ENCODE measurements at places on chromosomes 2 and 18.

GRCh38 chr2:20443276-20443920, 3.5 kb upstream of the RHOB start:
- DNase-seq, result no peak

- no peak for DNase-seq
Observed at GRCh38 chr18:46622999-46623398, 34.0 kb downstream of the LOXHD1 start.

GRCh38 chr2:239222312-239222660, 178.5 kb downstream of the HDAC4 start:
- DNase-seq, result no peak

GRCh38 chr2:182020286-182021070, 34.8 kb downstream of the PPP1R1C start:
- DNase-seq, result no peak

- no peak for DNase-seq
Observed at GRCh38 chr18:75405351-75405750, 22.2 kb downstream of the SMIM21 start.

- DNase-seq, result no peak
Observed at GRCh38 chr2:174662459-174662858, 64.9 kb upstream of the WIPF1 start.

DNA sequence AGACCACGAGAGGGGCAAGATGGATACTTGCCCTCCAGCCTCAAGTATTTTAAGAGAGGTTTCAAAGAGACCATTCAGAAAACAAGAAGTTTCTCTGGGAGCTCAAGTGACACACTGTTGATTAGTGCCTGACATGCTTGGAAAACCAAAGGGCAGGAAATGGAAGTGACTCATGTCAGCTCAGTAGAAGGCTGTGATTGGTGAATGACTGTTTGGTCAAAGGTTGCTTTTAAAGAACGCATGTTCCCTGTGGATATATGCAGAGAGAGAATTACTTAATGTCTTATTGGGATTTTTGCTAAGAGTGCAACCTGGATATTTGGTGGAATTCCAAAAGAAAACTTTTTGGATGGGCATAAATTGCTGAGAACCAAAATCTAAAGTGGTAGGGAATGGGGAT, 549.9 kb downstream of the XIRP2 start:
- DNase-seq, result no peak

DNA sequence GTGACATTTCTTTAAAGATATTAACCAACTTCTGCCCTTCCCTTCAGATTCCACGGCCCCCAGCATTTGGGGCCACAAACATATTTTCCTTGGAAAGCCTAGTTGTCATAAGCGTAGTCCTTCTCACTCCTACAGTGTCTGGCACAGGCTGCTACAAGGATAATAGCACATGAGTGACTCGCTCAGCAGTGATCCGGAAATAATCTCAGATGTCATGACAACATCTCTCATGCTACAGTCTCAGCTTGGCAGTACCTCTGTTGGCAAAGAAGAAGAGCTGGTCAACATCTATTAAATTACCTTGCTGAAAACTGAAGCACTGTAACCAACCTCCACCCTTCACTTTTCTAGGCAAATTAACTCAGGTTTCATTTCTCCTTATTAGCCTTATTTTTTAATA, 351.7 kb downstream of the RAD51AP2 start:
- DNase-seq, result no peak

DNA sequence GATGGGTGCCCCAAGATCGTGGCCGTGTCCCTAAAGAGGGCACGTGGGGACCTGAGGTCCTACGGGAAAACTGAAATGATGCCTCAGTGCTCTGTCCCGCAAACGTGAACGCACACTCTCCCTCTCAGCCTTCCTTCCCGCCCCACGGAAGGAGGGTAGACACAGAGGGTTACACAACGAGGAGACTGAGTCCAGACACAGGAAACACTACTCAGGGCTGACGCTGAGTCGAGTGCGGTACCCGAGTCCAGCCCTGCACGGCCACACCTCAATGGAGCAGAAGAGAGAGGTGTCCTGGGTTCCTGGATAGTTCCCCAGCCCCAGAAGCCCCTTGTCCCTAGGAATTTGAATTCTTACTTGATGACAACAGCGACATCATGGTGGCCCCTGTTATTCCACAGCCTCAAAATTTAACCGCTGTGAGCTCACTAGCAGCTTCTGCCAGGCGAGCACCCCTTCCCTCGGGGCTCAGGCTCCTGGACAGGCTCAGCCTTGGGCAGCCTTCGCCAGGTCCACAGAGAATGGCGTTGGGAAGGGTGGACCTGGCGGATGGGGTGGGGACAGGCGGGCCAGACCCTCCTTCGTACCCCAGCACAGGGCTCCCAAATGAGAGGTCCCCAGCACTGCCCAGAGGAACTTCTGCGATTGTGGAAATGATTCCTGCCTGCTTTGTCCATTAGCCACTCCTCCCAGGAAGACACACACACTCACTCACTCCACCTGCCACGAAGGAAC, 980 bp upstream of the RNPEPL1 start:
- no peak for DNase-seq

DNA sequence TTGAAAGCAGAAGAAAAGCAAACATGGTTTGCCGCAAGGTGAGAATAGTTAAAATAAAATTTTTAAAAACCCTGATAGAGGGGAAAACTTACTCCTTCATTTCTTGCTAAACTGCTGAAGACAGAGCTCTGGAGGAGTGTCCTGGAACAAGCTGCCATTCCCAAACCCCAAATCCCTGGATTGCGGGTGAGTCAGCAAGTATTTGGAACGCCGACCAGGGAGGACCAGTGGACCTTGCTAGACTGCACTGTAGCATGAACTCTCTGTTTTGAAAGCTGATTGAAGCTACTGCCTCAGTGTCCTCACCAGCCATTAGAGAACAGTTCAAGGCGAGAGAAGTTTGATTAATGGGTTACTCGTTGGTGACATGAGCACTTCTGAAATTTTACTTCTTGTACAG, 99.4 kb upstream of the RASGRP3 start:
- no peak for DNase-seq

GRCh38 chr2:127034883-127035611, 71.9 kb downstream of the BIN1 start:
- DNase-seq, result no peak

GRCh38 chr2:239208465-239209180, 192.2 kb downstream of the HDAC4 start:
- no peak for DNase-seq

DNA sequence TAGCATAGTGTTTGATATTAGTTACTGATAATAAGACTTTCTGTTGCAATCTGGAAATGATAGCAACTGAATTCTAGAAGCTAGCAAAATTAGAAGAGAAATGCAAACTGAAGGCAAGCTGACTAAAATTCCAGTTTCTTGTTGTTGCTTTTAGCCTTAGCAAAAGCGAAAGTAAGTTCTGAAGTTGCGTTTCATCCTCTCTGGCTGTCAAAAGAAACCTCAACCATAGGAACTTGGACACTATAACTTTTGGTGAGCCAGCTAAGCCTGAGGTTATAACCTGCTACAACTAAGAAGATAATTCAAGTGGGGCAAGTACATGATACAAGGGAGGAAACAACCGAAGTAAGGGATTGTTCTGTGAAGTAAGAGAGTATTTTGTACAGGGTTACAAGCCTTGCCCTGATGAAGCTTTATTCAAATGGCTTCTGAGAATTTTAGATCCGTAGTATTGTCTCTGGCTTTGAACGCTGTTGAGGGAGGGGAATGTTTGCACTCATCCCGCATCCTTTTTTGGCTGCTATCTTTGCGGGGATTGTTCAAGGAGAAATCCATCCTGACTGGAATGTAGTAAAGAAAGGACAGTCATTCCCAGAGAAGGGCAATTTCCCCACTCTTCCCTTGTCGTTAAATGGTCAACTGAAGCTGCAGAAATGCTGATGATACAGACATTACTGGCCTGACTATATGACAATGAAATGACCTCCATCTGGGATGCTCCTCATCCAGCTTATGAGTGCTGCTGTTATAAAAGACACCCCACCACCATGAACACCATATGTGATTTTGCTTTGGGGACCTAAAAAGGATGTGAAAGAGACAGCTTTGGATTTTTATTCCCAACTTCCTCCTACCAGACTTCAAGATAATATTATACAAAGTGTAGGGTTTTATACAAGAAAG, 7.0 kb upstream of the TMX3 start:
- no peak for DNase-seq

DNA sequence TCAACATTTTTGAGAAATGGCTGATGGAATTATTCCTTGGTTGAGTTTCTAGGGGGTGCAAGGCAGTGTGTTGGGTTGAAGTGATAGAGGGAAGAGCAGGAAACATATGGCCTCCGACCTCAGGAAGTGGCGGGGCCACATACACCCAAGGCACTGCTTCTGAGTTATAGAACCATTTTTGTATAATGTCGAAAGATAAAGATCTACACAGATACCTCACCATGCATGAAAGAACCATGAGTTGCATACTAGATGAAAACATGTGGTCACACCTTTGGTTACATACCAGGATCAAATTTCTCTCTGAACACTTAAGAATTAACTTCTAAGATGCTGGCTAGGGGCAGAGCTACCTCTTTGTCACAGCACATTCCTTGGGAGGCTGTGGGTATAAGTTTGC, 23.2 kb downstream of the LAMA3 start:
- DNase-seq, result no peak

DNA sequence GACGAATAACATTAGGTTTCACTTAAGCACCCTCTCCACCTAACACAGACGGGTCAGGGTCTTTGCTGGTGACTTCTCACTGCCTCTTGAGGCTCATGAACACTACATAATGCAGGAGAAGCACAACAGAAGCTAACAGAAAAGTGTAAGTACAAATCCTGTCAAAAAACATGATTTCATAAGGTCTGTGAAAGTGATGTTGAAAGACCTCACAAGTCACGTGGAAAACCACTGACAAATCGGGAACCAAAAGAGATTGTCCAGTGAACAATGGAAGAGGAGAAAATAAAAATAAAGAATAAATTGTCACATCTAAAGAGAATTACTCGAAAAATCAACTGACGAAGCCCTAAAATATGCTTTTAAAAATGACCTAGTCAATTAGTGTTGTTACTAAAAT, 14.0 kb downstream of the PSD4 start:
- no peak for DNase-seq

- DNase-seq, result no peak
Observed at GRCh38 chr2:47509250-47509649, 106.3 kb downstream of the MSH2 start.

GRCh38 chr2:54858021-54858681, 134.7 kb downstream of the EML6 start:
- no peak for DNase-seq

DNA sequence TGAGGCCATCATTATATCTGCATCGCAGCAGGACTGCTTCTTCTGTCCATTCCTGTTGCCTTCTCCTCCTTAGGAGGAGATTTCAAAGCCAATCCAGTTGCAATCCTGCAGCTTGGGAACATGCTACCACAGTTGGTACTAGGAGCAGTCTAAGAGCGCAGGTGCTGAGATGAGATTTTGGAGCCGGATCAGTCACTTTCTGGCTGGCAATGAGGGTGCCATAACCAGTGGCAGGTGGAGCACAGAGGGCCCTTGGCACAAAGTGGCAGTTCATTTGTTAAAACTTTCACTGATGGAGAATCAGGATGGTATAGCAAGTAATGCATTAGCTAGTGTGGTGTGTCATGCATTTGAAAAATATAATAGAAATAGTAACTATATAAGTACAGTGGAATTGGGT, 173.7 kb upstream of the ATP5MC3 start:
- no peak for DNase-seq

DNA sequence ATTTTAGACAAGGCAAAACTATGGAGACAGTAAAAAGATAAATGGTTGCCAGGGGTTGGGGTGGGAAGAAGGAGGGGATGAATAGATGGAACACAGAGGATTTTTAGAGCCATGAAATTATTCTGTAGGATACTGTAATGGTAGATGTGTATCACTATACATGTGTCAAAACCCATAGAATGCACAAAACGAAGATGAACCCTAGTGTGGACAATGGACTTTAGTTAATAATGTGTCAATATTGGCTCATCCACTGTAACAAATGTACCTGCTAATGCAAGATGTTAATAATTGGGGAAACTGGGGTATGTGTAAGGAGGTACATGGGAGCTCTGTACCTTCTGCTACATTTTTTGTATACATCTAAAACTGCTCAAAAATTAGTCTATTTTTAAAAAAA, 1.8 kb upstream of the CD302 start:
- DNase-seq, result no peak

GRCh38 chr2:199196686-199197085, 261.1 kb downstream of the SATB2 start:
- DNase-seq, result no peak

DNA sequence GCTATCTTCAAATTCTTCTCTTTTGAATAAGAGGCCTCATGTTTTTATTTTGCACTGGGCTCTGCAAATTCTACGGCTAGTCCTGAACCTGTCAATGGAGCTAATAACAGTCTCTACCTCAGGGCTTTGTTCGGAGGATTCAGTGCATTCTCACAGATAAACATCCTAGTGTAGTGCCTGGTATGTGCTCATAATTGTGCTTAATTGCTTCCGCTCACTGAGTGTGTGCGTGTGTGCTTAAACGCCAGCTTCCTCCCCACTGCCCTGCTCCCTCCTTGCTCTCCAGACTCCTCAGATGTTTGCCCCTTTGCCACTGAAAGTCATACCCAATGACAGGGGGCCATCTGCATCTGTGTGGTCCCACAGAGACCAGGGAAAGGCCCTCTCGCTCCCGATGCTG, 6.7 kb downstream of the GYPC start:
- DNase-seq, result no peak

- no peak for DNase-seq
Observed at GRCh38 chr2:7030810-7031209, 113.6 kb downstream of the RNF144A start.

- no peak for DNase-seq
Observed at GRCh38 chr2:217937446-217937845, 65.3 kb downstream of the TNS1 start.

DNA sequence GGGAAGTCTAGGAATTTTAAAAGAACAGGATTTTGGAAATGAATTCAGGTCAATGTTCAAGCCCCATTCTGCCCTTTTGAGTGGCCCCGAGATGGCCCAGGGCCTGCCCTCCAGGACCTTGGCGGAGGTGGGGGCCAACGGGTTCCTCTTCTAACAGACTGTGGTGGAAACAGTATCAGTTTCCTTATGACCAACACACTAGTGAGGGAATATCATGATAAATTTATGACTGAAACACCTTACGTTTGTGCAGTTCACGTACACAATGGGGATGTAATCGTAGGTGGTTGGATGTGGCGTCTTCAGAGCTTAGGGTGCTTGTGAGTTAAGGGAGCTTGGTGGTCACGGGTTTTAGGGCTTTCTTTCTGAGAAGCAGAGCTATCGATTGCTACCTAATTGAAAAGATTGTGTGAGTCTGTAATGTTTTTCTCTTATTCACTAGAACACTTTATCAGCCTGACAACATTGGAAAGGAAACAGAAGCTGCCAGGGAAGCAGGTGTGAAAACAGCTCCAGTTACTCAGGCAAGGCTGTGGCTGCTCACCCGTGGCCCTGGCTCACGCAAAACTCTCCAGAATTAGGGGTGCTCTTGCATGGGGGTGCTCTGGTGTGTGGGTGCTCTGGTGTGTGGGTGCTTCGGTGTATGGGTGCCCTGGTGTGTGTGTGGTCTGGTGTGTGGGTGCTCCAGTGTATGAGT, 165.3 kb downstream of the SNTG2 start:
- no peak for DNase-seq

- no peak for DNase-seq
Observed at GRCh38 chr2:197215748-197216360, 94.7 kb downstream of the ANKRD44 start.

Measured in stimulated activated CD8-positive, alpha-beta memory T cell treated with anti-CD3 and anti-CD28 coated beads, Interleukin-7, amount 100 ng/mL, for 48 hours (primary cell).